NCI-H774 (cell line): ENCODE measurements at places on chromosomes 6 and 20.

GRCh38 chr20:61754976-61755778 lies 310.5 kb downstream of the TAF4 start:
- DNase-seq: no peak

DNA sequence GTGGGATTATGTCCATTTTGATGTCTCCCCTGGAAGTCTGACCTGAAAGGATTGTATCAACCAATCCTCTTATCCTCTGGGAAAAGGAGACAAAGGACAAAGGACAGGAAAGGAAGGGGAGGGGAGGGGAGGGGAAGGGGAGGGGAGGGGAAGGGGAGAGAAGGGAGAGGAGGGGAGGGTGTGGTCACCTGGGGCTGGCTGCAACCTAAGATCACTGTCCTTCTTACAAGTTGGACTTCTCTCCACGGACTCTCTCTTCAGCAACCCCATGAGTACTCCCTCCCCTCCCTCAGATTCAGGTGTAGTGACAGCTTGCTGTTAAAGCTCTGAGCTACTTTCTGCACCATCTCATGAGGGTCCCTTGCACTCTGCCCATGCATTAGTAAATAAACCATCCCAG lies 58.9 kb upstream of the KLHL31 start:
- DNase-seq: no peak

GRCh38 chr6:157651731-157652490 lies 171.1 kb upstream of the SNX9 start:
- no peak for DNase-seq

DNA sequence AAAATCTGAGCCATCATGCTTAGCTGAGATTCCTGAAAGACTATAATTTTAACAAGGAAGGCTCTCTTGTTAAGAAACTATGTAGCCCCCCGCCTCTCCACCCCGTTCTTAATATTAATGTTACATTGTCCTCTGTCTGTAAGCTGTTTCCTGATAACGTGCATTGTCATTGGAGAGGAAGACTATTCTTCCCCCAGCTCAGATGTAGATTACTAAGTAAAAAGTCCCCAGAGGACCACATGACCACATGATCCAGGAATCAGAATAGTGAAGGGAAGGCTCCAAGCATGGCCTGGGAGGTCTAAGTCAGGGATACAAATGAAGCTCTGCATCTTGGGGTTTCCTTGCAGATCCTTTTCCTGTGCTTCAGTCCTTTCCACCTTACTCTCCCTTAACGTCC lies 106.4 kb downstream of the JARID2 start:
- DNase-seq: no peak

- DNase-seq: no peak
Observed at GRCh38 chr6:13229205-13230085, 98.9 kb downstream of the TBC1D7 start.

DNA sequence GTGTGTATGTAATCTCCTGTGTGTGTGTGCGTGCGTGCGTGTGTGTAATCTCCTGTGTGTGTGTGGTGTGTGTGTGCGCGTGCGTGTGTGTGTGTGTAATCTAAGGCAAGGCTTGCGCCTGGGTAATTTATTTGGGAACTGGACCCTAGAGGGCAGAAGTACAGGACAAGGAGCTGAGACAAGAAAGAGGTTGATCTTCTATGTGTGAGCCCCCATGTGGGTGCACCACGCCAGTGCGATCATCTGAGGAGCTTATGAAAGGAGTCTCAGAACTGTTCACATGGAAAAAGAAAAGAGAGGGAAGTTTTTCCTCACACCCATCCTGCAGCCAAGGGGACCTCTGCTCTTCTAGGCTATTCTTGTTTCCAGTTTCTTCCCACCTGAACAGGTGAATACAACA lies 220.1 kb upstream of the GGTLC1 start:
- no peak for DNase-seq

- no peak for DNase-seq
Observed at GRCh38 chr20:728256-728944, 39.9 kb downstream of the SLC52A3 start.

GRCh38 chr20:50373674-50374286 lies 136.4 kb upstream of the PTPN1 start:
- DNase-seq: no peak

DNA sequence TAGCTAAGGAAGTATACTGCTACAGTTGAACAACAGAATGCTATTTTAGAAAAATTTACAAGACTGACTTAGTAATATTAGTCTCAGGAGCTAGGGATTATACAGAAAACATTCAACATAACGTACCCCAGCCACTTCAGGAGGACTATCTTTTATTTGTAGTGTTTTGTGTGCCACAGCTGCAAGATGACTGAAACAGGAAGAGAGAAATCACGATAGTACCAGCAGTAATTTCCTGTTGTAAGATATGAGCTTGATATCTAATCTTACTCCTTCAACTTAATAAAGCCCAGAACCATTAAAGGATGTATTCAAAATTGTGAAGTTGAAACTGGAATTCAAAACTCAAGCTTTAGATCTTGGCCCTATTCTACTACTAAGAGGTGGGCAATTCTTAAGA lies 42.1 kb downstream of the SLC35A1 start:
- DNase-seq: no peak

- DNase-seq: no peak
Observed at GRCh38 chr6:7080311-7080710, 27.4 kb upstream of the RREB1 start.

DNA sequence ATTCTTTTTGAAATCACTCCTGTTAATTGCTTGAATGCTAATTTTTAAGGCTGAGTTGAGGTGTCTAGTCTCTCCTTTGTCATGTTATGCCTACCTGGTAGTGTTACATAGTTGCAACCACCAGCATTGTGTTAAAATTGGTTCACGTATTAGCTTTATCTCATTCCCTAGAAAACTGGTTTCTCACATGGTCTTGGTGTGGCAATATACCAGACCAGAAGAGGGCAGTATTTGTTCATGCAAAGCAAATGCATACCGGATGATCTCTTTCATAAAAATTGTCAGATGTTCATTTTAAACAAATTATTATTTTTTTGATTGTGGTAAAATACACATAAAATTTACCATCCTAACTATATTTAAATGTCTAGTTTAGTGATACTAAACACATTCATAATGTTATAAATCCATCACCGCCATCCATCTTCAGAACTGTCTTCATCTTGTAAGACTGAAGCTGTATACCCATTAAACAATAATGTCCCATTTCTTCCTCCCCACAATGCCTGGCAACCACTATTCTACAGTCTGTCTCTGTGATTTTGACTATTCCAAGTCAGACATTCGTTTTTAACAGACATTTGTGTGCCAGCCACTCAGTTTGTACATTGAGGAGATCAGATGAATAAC lies 92.8 kb downstream of the ATRN start:
- peak; percentile 24 for DNase-seq
